Thymus (tissue), 14 donors: ENCODE measurements at places on chromosomes 6 and 20. TPM values are rescaled to one million over a fixed set of nuclear protein-coding genes. Genes with fewer than 3 reads are reported as not detected.

- no peak for DNase-seq
- H3K27me3 ChIP-seq = no peaks in the 10 kb centered on the region
- H3K27ac ChIP-seq = peak overlapping the region; percentile 77
- H3K36me3 ChIP-seq = no peaks in the 10 kb centered on the region
- H3K4me3 ChIP-seq = no peak overlapping the region
Observed at GRCh38 chr20:62740286-62741141, 31.9 kb downstream of the NTSR1 start.

DNA sequence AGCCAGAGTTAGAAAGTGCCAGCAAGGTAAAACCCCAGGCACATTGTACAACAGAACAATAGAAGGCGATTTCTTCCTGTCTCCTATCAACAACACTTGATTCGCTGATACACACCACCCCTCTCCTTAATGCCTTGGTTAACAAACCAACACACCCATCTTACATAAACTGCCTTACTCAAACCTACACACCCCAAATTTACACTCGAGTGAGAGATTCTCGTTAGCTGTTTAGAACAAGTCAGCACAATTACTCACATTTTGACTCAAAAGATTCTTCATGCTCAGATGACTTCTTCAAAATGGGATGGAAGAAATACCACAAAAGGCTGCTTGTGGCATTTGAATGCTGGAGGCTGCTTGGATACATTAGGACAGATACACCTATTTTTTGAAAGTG is 80.0 kb upstream of the FOXQ1 start:
- no peaks in the 10 kb centered on the region for H3K27me3 ChIP-seq
- no peak overlapping the region for H3K27ac ChIP-seq
- DNase-seq = no peak
- H3K4me1 ChIP-seq = no peaks in the 10 kb centered on the region

DNA sequence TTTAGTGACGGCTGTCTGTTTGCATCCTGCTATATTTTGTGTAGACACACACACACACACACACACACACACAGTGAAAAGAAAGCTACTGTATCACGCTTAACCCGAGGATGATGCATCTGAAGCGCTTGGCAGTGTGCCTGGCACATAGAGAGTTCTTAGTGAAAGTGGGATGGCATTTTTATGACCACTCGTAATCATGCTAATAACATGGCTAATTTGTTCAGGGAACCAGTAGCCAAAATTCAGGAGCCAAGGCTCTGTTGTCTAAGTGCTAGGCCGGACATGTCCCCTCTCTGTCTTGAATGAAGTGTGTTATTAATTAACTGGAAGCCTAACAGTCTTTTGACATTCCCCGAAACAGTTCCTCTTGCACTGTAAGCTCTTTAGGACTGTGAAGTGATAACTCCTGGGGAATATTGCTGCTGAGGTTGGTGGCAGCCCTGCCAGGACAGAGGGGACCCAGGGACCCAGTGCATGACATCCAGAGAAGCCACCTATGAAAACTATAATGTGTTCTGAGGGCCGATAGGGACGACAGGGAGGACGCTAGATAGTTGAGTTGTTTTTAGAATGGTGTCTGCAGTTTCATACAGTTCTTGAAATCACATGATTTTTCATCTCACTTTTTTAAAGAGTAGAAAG is 45.0 kb upstream of the IRF4 start:
- no peaks in the 10 kb centered on the region for H3K27me3 ChIP-seq
- no peaks in the 10 kb centered on the region for H3K36me3 ChIP-seq
- no peaks in the 10 kb centered on the region for H3K4me1 ChIP-seq
- no peak overlapping the region for H3K27ac ChIP-seq
- DNase-seq = no peak

CTAGE9 gene
- not detected for total RNA-seq

HLA-DOB gene
- 18.8 TPM for total RNA-seq

DNA sequence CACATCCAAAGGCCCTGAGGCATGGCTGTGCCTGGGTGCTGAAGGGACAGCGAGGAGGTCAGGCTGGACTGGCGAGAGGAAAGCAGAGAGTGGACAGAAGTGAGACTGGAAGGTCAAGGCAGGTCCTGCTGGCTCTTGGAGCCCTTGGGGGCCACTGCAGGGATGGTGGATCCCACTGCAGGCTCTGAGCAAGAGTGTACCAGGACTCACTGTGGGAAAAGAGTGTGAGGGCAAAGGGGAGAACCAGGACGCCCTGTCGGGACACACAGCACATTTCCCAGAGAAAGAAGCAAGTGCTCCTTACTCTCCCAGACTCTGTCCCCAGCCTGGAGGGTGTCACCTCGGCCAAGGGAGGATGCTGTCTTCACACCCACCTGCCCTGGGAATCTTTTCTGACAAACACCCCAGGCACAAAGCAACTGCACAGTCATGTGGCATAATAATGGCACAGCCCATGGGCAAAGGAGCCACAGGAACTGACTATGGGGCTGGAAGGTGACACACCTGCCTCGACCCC is 172.3 kb upstream of the CST7 start:
- no peak overlapping the region for H3K4me3 ChIP-seq
- peaks cover 60% of the 10 kb centered on the region for H3K4me1 ChIP-seq
- H3K27me3 ChIP-seq = no peaks in the 10 kb centered on the region
- no peak overlapping the region for H3K27ac ChIP-seq
- no peak for DNase-seq
- H3K36me3 ChIP-seq = no peaks in the 10 kb centered on the region

DNA sequence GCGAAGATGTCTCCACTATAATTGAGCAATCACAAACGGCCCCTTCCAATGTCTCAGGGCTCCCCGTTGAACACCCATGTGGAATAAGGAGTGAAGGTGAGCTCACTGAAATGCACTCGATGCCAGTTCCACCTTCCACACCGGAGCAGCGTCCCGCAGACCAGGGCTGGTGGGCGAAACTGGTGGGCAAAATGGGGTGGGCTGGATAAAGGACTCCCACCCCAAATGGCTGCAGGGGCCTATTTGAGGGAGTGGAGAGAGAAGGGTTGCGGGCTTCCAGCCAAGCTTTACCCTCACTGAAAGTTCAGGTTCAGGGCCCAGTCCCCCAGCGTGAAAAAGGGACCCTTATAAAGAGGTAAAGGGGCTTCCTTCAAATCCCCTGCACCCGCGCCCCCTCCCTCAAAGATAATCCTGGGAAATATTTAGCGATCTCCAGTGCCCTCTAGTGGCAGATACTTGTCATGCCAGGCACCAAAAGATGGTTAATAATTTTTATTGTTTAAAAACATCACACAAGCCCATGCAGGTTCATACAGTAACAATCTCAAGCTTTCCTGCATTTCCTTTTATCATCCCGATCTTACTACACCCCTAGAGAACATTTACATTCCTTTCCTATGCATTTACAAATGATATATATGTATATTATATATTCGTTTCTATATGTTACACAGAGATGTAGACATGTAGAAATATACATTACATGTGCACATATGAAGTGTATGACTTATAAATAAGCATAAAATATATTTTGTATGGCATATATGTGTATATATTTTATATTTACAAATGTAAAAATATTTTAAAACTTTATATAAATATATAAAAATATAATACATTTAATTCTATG is 58.2 kb upstream of the NKX2-2 start:
- no peak overlapping the region for H3K27ac ChIP-seq
- no peak for DNase-seq
- H3K27me3 ChIP-seq = peaks cover 2% of the 10 kb centered on the region

- H3K27me3 ChIP-seq = no peaks in the 10 kb centered on the region
- no peak overlapping the region for H3K4me3 ChIP-seq
- no peaks in the 10 kb centered on the region for H3K36me3 ChIP-seq
- no peak overlapping the region for H3K27ac ChIP-seq
- no peak for DNase-seq
- H3K4me1 ChIP-seq = peaks cover 17% of the 10 kb centered on the region
Observed at GRCh38 chr6:7258231-7258763, 54.7 kb downstream of the SSR1 start.

DNA sequence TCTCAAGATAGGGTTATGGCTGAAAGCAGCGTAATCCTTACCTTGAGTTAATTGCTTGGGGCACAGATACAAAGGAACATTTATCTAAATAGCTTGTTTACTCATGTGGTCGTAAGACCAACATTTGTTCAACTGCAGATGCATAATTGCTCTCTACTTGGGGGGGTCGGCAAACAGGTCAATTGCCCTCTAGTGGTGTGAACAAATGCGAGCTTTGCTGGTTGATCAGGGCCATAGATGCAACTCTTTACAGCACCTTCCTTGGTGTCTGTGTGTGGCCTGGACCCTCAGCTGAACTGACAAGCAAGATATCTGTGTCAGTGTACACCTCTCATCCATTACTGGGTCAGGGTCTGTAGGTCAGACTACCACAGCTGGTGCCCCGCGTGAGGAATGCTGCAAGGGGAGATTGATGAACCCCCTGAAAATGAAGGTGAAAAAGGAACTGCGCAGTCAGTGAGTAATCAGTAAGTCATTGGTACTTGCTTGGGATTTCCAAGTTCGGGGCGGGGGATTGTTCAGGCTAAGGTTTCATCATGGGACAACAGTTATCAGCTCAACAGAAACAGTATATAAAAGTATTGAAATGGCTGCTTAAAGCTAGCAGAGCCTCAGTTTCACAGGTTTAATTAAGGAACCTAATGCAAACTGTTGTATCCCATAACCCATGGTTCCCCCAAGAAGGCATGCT is 24.0 kb downstream of the HLA-DPA1 start:
- no peaks in the 10 kb centered on the region for H3K27me3 ChIP-seq
- H3K36me3 ChIP-seq = no peaks in the 10 kb centered on the region
- no peak overlapping the region for H3K4me3 ChIP-seq
- H3K27ac ChIP-seq = no peak overlapping the region
- no peak for DNase-seq
- H3K4me1 ChIP-seq = no peaks in the 10 kb centered on the region

TTPAL gene
- total RNA-seq = 4.1 TPM

TMEM244 gene
- not detected for total RNA-seq

CCR6 gene
- total RNA-seq = 2.7 TPM

GRCh38 chr20:43755851-43756250 is 29.0 kb upstream of the GTSF1L start:
- H3K27me3 ChIP-seq = no peaks in the 10 kb centered on the region
- H3K36me3 ChIP-seq = no peaks in the 10 kb centered on the region
- no peak overlapping the region for H3K4me3 ChIP-seq
- no peak for DNase-seq

GRCh38 chr6:4965562-4966389 is 38.1 kb downstream of the RPP40 start:
- no peak overlapping the region for H3K4me3 ChIP-seq
- H3K4me1 ChIP-seq = no peaks in the 10 kb centered on the region
- DNase-seq = no peak
- H3K36me3 ChIP-seq = no peaks in the 10 kb centered on the region

GRCh38 chr6:72081871-72082270 is 195.5 kb downstream of the RIMS1 start:
- no peak overlapping the region for H3K4me3 ChIP-seq
- H3K27ac ChIP-seq = no peak overlapping the region
- no peaks in the 10 kb centered on the region for H3K27me3 ChIP-seq
- no peak for DNase-seq

C6orf58 gene
- total RNA-seq = 0.05 TPM

DNA sequence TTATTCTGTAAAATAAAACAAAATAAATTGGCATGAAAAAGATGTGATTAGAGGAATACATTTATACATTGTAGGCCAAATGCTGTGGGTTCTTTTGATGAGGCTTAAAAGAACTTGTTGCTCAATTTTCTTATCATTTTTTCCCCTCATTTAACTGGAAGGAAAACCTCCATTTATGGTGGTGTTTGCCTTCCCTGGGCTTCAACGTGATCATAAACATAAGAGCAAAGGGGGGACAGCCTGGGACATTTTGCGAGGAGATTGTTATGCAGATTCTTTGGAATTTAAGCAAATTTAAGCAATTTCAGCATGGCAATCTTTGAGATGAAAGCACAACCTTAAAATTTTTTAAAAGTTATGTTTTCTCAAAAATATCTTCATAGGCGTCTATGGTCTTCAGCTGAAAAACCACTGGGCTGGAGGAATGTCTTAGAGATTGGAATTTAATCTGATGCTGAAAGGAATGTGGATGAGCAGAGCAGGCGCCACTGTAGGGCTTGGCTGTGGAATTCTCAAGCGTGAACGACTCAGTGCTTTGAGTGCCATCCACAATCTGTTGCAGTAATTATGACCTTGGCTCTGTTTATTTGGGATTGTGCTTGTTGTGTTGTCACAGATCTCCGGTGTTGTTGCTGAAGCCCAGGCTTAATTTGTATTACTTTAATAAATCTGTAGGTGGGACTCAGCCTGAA is 149.4 kb upstream of the MLIP start:
- DNase-seq = no peak
- no peak overlapping the region for H3K4me3 ChIP-seq
- H3K27ac ChIP-seq = no peak overlapping the region
- no peaks in the 10 kb centered on the region for H3K36me3 ChIP-seq
- no peaks in the 10 kb centered on the region for H3K27me3 ChIP-seq
- no peaks in the 10 kb centered on the region for H3K4me1 ChIP-seq

DNA sequence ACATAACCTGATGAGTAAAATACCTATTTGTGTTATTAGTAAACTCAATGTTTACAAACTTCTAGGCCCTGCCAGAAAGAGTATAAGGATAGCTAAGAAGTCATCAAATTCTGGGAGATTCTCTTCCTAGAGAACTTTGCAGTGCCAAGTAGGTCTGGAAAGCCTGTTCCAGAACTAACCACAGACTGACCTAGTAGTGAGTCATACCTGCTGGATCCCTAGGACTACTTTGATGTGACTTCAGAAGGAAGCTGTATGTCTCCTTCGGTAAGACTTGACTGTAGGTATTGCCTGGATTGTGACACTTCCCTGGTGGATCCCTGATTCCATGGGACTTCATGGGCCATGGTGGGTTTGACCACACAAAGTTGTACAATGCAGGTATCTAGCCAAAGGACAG is 131.7 kb downstream of the DNAH8 start:
- no peaks in the 10 kb centered on the region for H3K4me1 ChIP-seq
- H3K36me3 ChIP-seq = no peaks in the 10 kb centered on the region
- DNase-seq = no peak
- no peak overlapping the region for H3K4me3 ChIP-seq

DNA sequence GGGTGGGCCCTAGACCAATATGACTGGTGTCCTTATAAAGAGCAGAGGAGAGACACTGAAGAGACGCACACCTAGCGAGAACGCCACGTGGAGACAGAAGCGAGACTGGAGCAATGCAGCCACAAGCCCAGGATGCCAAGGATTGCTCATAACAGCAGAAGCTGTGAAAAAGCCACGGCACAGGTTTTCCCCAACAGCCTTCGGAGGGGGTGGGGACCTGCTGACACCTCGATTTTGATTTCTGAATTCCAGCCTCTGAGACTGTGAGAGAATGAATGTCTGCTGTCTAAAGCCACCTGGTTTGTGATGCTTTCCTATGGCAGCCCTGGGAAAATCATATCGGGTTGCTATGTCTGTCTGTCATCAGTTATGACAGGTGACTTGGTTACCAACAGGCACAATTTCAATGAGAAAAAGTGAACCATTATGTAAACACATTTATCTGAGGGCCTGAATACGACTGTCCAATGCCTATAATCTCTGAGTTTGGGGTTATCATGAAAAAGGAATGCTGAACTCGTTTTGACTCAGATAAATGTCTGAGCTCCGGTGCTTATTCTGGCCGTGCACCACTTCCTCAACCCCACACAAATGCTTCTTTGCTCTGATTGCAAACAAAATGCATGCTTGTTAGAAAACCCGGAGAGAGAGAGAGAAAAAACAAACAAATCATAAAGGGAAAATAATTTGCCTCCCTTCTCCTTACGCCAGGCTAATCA is 769.7 kb downstream of the PTPRT start:
- H3K36me3 ChIP-seq = no peaks in the 10 kb centered on the region
- H3K4me3 ChIP-seq = no peak overlapping the region
- no peak for DNase-seq
- no peaks in the 10 kb centered on the region for H3K4me1 ChIP-seq
- H3K27me3 ChIP-seq = no peaks in the 10 kb centered on the region
- H3K27ac ChIP-seq = no peak overlapping the region

- H3K4me1 ChIP-seq = no peaks in the 10 kb centered on the region
- no peak overlapping the region for H3K27ac ChIP-seq
- H3K4me3 ChIP-seq = no peak overlapping the region
- DNase-seq = no peak
- H3K27me3 ChIP-seq = no peaks in the 10 kb centered on the region
Observed at GRCh38 chr6:47718571-47718970, 20.2 kb downstream of the ADGRF4 start.
